ENCODE measurements at places on chromosomes 2 and 18. TPM values are rescaled to one million over a fixed set of nuclear protein-coding genes. Genes with fewer than 3 reads are reported as not detected.

DNA sequence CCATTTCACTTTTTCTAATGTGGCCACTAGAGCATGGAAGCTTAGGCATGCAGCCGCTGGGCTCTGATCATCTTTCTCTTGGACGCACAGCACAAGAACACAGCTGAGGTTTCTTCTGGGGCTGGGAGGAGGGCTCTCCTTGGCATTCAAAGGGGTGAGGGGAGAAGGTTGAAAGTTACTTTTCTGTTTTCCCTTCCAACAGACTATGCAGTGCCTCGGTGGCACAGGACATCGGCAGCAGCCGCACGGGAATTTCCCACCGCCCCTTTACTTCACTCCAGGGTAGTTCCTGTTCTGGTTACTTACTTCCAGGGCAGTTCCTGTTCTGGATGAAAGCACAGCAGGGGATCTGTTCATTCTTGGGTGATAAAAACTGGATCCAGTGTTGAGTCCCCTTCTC lies 18.9 kb upstream of the MAL start:
- DNase-seq: no peak

The ANKRD30BL gene
- not detected for total RNA-seq

The KCNK3 gene
- 2.3 TPM for total RNA-seq

- peak; percentile 36 for DNase-seq
Measured at GRCh38 chr2:173647681-173648311, 293.1 kb downstream of the CDCA7 start.

The IL1A gene
- 0.43 TPM for total RNA-seq

The SLC30A3 gene
- total RNA-seq: 0.16 TPM

The MC5R gene
- 0.26 TPM for total RNA-seq

DNA sequence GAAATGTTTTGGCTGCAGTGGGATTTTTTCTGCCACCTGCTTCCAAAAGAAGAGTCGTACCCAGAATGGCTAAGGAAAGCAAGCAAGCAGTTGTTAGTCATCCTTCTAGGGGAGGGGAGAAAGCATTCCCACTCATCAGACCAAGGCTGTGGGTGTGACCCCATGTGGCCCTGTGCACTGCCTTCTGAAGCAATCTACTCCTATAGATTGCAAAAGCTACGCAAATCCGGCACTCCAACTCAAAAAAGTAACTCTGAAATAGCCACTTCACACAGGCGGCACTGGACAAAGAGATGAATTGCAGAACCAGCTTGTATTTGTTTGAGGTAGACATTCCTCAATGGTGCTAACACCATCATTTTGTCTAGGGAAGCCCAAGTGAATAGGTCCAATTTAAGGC lies 44.3 kb downstream of the ST3GAL5 start:
- DNase-seq: peak; percentile 11

DNA sequence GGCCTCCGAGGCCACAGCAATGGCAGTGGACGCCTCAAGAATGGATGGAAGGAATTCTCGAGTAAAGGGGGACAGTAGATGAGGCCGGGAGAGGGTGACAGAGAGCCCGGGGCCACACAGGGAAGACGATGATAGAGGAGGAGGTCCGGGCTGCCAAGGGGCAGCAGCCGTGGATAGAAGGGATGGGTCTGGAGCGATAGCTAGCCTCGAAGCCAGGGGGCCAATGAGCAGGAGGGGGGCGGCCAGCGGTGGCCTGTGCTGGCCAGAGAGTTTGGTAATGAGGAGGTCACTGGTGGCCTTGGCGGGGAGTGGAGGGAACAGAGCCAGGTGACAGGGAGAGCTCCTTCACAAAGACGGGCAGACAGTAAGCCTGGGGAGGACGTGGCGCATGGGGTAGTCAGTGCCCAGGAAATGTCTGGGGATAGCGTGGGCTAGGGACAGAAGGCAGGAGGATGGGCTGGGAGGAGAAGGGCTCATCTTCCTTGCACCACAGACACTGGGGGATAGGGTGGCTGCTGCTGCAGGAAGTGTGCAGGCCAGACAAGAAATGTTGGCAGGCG lies 87.8 kb upstream of the ASB18 start:
- DNase-seq: no peak

DNA sequence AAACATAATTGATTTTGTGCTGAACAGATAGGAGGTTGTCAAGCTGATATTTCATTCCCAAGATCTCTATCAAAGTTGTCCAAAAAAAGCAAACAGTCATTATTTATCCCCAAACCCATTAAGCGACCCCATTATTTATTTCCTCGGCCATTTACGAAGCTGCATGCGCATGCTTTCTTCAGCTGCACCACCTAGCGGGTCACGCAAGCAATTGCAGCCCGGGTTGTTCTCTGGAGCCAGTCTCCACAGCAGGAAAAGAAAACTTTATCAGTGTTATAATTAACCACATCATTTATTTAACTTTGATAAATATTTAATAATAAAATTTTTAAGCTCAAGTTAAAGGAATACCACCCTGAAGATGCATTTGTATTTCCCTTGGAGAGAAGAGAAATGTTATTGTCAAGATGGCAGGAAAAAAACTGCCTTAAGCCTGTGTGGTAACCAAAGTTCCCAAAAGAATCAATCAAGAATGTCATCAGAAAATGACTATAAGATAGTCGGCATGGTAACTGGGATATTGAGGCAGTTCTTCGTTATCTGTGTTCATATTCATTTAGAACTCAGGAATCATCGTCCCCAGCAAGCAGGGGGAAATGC lies 304.7 kb downstream of the FBXO15 start:
- peak; percentile 29 for DNase-seq

Measured in astrocyte (in vitro differentiated cells and primary cell).